ENCODE measurements at places on chromosomes 4 and X.

DNA sequence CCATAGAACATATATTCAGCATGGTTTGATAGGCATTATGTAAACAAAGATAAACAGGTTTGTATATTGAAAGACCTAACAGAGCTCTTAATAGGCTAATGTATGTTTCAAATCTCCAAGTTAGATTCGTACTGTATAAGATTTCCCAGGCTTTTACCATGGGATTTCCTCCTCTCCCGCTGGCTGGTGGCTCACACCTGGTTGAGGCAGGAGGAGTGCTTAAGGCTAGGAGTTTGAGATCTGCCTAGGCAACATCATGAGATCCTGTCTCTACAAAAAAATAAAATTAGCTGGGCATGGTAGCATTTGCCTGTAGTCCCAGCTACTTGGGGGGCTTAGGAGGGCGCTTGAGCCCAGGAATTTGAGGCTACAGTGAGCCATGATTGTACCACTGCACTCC, 5.4 kb downstream of the CPE start:
- DNase-seq, result no peak

DNA sequence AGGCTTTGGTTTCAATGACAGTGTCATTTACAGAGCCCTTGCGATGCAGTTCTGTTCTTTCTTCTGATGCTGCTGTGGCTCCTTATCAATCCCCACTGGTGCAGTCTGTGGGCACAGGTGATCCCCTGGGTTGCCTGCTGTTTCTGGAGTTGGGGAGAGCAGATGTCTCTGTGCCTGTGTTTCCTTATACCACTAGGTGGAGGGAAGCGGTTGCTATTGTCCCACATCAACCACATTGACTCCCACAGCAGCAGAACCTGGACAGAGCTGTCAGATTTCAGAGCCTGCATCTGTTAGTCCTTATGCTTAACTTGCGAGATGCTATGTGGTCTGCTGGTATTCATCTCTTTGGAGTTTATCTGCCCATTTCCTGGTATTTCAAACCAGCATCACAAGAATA, 57.7 kb downstream of the NEIL3 start:
- DNase-seq, result no peak

DNA sequence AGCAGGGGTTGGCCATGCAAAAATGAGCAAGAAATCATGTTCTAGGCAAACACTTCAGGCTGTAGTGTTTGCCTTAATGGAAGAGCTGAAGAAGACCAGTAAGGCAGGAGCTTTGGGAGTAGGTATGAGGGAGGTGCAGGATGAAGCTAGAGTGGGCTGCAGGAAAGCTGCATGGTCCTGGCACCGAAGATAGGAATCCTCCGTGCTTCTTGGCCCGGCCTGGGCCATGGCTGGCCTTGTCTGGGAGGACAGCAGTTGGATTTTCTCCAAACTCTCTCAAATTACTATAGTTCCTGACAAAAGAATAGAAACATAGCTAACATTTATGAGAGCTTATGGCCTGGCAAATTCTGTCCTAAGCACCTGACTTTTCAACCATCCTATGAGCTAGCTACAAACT, 116.5 kb downstream of the UCHL1 start:
- no peak for DNase-seq

- DNase-seq, result no peak
Measured at GRCh38 chrX:31580726-31581125, 508.9 kb upstream of the FTHL17 start.

GRCh38 chrX:155048977-155049619, 21.8 kb downstream of the CMC4 start:
- DNase-seq, result peak; percentile 59

DNA sequence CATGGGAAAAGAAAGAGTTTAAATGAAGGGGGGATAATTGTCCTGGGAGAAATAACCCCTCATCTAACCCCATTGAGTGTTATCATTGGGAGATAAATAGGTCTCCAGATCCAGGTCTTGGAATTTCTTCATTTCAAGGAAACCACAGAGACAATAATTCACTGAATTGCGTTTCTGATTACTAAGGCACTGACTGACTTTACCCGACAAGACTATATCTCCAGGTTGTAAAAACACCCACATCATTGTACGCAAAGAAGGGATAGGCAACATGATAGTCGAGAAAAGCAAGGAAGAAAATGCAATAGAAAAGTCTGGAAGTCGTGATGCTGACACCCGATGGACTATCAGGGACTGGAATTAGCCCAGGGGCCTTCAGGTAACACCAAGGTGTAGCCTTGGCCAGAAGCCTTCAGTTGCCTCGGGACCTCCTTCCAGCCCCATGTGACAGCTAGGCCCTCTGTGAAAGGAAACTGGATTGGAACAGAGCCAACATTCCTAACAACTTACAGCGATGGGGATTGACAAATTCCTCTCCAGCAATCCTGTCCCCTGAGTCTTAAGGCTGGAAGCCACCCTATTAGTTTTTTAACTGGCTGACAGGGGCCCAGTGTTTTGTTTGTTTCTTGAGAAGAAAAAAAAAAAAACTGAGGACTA, 46.5 kb upstream of the RAB9B start:
- no peak for DNase-seq

GRCh38 chr4:77268108-77268507, 111.1 kb downstream of the CCNG2 start:
- no peak for DNase-seq

DNA sequence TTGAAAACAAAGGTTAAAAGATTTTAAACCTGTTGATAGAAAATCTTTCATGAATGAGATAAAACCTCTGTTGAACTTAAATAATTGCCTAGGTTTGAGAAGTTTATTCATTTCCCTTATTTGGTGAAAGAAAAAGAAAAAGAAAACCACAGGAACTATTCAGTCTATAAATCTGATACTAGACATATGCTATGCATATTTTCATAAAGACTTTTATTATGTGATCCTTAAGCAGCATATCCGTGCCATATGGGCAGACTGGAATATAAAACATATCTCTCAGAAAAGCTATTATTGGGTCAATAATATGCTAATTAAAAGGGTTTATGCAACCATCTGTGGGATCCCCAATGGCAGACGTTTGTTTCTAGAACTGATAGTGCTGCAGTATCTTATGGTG, 178.7 kb downstream of the RASL11B start:
- no peak for DNase-seq

GRCh38 chrX:10213716-10214115, 56.9 kb downstream of the CLCN4 start:
- no peak for DNase-seq

DNA sequence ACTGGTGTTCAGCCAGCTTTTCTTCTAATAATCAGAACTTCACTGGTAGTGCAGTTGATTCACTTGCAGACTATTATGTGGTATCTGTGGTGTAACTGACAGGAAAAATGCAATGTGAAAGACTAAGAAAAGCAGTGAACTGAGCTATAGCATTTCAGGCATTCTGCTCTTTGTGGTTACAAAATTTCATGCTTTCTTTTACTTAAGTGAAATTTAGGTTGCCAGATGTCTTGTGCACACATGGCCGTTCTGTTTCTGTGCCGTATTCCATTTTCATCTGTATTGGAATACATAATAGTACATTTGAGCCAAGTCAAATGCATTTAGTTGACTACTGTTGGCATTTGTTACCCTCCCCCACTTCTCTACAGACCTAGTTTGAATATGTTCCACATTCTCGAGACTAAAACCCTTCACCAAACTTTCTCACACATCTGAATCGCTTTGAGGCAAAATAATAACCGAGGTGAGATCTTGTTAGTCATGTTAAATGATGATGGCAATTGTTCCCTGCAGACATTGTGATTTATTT, 8.2 kb downstream of the RTL3 start:
- DNase-seq, result no peak

GRCh38 chr4:56240554-56241174, 146.6 kb downstream of the AASDH start:
- DNase-seq, result no peak

- DNase-seq, result no peak
Measured at GRCh38 chr4:46994007-46994405, 625 bp upstream of the GABRA4 start.

DNA sequence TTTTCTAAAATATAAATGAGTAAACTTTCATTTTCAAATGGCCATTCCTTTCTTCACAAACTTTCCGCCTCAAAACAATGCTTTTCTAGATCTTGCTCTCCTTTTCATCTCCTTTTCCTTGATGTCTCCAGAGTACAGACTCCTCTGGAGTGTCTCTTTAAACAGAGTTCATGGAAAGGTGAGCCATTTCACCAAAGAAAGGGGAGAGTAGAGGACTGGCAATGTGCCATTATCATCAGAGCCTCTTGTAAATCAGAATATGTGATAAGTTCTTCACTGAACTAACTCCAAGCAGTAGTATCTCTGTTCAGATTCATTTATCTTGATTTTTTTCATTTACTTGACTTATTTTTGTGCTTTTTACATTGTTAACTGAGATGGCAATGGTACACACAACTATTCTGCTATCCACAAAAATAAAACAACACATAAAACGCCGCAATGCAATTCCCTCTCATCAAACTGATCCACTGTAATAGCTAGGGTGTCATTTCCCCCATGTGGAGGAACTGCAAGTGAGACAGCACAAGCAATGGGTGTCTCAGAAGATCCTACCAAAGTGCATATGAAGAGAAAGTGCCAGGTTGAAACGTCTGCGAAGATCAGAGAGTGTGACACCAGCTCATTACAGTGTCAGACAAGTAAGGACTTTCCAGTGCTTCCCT, 125.4 kb downstream of the RASL11B start:
- DNase-seq, result no peak

DNA sequence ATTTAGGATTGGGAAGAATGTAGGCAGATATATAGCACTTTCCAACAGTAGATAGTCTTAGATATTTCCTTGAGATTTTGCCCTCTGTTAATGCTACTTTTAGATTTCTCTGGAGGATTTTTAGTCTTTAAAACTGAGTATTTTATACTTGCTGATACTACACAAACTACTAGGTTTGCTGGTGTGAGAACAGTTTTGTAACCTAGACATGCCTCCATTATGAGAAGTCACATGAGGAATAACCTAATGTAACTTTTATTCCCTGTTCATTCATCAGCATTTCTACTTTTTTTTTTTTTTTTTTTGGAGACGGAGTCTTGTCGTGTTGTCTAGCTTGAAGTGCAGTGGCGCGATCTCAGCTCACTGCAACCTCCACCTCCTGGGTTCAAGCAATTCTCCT, 137.2 kb downstream of the RAPGEF2 start:
- DNase-seq, result no peak

DNA sequence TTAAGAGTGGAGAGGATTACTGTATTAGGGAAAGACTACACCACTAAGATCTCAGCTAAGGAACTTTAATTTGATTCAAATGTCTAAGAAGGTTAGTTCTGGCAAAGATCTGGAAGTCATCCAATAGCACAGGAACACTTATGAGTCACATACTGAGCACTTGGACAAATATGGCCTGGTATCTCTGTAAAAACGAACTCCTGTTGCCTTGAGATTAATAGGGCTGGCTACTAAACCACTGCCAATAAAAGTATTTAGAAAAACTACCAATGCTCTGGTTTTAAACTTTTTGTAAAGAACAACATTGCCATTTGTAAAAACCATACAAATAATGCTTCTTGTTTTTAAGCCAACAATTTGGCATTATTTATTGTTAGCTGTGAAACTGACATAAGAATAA, 70.5 kb downstream of the SEC24D start:
- no peak for DNase-seq

GRCh38 chr4:144647095-144647561, 1.2 kb downstream of the HHIP start:
- DNase-seq, result no peak

- DNase-seq, result no peak
Measured at GRCh38 chr4:124111411-124111810, 601.1 kb downstream of the ANKRD50 start.

GRCh38 chr4:141132072-141132708, 1.1 kb downstream of the RNF150 start:
- DNase-seq, result peak; percentile 51

DNA sequence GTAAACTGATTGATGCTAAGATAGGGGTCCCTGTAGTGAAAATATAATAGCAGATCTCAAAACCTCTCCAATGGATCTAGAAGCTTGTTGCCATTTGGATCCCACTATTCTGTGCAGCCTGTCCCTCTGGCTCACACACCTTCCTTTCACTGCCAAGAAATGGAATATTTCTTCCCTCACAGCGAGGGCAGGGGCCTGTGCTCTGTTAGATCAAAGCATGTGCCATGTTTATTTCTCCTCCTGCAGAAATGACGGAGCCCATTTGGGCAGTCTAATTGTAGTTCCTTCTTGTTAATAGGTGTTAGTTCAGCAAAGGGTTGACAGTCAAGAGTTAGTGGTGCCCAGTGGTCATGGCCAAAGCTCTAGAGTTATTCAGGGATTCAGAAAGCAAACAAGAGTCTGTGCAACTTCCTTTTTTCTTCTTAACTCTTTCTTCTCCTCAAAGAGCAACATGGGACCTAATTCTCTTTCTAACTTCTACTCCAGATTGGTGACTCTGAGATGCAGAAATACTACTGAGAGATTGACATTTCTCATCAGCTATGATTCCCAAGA, 106.8 kb downstream of the STOX2 start:
- no peak for DNase-seq

GRCh38 chr4:43360296-43360695, 467.8 kb downstream of the GRXCR1 start:
- DNase-seq, result no peak

- DNase-seq, result no peak
Measured at GRCh38 chrX:31540313-31540712, 468.5 kb upstream of the FTHL17 start.

- peak; percentile 50 for DNase-seq
Measured at GRCh38 chr4:159269116-159269515, 166.2 kb downstream of the RAPGEF2 start.

DNA sequence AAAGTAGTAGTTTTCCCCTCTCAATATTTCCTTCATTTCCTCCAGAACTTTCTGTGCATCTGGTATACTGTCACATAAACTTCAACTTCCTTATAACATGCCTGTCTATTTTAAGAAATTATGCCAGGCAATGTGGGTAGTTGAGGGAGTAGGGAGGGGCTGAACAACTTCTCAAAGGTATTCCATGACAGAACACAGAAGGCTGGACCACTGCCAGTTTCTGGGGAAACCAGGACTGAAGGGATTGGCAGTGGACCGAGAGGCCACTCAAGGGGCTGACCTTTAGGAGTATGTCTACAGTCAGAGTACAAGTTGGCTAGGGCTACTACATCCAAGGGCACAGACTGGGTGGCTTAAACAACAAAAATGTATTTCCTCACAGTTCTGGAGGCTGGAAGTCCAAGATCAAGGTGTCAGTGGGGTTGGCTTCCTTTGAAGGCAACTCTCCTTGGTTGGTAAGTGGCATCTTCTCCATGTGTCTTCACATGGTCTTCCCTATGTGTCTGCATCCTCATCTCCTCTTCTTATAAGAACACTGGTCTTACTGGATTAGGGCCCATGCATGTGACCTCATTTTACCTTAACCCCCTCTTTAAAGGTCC, 6.9 kb downstream of the SH3RF1 start:
- DNase-seq, result no peak
